ENCODE measurements at places on chromosomes 2 and 18.
A peak's percentile ranks its signal among the peaks of the same experiment; 100 is the strongest.

- no peak for DNase-seq
These were observed 22.2 kb downstream of the SOWAHC start for GRCh38 chr2:109636317-109636716.

DNA sequence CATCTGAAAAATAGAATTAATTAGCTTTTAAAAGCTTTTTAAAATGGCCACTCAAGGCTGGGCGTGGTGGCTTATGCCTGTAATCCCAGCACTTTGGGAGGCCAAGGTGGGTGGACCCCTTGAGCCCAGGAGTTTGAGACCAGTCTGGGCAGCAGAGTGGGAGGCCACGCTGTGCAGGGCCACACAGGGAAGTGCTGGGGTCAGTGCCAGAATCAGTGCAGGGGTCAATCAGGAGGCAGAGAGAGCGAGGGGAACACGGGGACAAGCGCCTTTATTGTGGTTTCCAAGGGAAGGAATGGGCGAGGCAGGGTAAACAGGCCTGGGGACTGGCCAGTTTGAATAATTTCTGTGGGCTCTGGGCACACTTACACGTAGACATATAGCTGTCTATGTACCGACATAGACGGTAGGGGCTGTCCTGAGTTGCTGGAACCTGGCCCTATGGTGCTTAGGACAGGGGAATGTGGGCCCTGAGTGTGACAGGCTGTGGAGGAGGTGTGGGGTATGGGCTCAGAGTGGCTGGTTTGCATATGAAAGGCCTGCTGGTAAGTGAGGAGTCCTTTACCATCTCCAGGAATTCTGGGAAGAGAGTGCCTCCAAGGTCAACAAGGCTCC, 42.9 kb downstream of the DYSF start:
- no peak for DNase-seq

- DNase-seq = no peak
These were observed 757.7 kb upstream of the ID2 start for GRCh38 chr2:7924023-7924762.

- no peak for DNase-seq
These were observed 729.4 kb downstream of the RNF144A start for GRCh38 chr2:7646661-7647060.

DNA sequence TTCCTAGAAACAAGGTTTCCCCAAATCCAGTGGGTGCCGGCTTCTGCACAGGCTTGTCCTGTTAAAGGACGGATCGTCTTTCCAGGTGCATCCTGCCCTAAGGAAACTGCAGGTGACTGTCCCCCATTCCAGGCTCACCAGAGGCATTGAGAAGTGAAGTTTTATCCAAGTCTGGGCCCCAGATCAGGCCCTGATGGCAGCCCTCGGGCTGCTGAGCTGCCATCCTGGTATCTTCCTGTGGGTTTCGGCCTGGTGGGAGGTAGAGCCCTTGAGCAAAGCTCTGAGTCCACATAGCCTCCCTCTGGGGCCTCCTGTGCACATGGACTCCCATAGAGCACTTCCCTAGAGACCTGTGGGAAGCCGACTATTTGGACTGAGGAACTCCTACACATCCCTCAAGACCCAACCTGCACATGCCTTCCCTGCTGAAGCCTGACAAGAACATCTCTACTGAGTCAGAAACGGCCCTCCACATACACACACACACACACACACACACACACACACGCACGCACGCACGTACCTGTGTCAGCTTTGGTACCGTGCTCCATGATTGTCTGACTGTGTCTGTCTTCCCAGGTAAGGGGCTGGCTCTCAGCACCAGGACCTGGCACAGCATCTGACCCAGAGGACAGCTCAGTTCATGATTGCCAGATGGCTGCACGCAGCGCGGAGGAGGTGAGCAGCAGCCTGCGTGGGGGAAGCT, 16.4 kb downstream of the TNS1 start:
- DNase-seq = no peak

DNA sequence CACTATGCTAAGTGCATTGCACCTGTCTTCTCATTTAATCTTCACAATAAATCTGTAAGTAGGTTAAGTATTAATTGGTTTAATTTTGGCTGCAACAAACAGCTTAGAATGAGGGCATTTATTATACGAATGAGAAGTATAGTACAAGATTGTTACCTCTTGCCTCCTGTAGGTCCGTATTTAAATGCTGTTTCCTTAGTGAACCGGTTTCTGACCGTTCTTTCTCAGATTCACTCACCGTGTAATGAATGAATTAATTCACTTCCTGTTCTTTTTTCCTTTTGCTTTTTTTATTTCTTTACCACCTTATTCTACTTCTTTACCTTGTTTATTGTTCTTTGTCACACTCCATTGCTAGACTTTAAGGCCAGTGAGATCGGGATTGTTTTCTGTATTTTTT, 153.8 kb upstream of the RASGRP3 start:
- DNase-seq = no peak

DNA sequence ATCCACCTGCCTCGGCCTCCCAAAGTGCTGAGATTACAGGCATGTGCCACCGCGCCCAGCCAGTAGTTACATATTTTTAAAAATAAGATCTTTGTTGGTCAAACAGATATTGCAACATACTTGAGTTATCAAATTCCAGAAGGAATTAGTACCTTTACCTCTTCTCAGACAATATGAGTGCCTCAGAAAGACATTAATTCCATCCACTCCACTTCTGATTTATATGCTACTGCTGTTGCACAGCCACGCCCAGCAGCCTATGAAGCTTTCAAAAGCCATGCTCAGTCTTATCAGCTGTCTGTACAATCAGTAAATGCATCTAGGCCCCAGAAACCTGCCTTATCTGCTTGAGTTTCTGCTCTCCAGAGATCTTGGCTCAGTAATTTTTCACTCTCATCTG, 47.8 kb downstream of the MEX3C start:
- no peak for DNase-seq

GRCh38 chr2:157359628-157360027, 34.0 kb upstream of the ERMN start:
- DNase-seq = no peak

DNA sequence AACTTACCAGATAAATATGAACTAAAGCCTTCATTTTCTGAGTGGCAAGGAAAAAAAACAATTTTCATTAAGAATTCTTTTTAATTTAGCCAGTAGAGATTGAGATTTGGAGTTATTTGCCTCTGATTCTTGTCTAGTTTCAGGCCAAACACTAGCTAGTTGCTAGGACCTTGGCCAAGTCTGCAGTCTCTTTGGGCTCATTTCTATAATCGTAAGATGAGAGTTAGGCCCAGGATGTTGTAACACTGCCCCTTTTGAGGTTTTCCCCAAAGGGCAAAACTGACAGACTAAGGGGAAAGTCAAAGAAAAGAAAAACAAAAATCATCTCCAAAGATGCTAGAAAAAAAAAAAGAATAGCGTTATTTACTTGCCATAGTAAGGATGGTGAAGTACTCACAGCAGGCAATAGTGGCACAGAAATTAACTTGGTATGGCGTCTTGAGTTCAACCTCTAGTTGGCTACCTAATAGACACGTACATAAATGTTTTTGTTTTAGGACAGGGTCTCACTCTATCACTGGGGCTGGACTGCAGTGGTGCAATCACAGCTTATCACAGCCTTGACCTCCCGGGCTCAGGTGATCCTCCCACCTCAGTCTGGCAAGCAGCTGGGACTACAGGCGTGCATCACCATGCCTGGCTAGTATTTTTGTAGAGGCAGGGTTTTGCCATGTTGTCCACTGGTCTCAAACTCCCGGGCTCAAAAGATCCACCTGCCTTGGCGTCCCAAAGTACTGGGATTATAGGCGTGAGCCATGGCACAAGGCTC, 23.0 kb upstream of the ADAM17 start:
- DNase-seq = peak; percentile 26

GRCh38 chr18:13543811-13544732, 182.3 kb downstream of the FAM210A start:
- peak; percentile 53 for DNase-seq

- DNase-seq = no peak
These were observed 108.8 kb downstream of the FARSB start for GRCh38 chr2:222547083-222547482.

DNA sequence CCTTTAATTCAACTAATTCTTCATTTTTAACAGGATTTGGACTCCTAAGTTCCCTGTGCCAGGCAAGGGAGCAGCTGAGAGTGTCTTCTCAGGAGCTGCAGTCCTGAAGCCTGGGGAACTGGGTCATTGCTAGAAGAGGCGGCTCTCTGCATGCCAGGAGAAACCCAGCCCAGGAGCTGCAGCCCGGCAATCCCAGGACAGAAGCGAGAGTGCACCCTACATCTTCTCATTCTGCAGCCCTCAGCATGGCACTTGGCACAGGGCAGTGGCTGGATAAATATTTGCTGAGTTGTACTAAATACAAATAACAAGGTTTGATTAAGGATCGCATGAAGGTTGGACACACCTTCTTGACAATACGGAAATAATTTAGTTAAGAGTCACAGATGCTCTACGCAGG, 244.9 kb upstream of the PXDN start:
- DNase-seq = no peak

DNA sequence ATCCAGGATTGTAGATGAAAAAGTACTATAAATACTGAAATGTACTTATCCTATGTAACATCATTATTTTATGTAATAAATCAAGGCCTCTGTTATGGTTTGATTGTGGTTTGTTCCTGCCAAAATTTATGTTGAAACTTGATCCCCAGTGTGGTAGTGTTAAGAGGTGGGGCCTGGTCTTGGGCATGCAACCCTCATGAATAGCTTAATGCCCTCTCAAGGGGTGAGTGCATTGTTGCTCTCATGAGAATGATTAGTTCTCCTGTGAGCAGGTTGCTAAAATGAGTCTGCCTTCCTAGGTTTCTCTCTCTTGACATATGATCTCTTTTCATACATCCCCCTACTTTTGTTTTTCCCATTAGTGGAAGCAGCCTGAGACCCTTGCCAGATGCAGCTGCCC, 915.4 kb downstream of the TSN start:
- DNase-seq = no peak

- DNase-seq = no peak
These were observed 351.7 kb upstream of the DCC start for GRCh38 chr18:51988277-51988676.

- DNase-seq = peak; percentile 92
These were observed at the start of gene MEIS1 for GRCh38 chr2:66434679-66435548. TSS of gene MEIS1 (plus strand) at chr2:66435125. CDS start at chr2:66435857, 732 bp downstream.

DNA sequence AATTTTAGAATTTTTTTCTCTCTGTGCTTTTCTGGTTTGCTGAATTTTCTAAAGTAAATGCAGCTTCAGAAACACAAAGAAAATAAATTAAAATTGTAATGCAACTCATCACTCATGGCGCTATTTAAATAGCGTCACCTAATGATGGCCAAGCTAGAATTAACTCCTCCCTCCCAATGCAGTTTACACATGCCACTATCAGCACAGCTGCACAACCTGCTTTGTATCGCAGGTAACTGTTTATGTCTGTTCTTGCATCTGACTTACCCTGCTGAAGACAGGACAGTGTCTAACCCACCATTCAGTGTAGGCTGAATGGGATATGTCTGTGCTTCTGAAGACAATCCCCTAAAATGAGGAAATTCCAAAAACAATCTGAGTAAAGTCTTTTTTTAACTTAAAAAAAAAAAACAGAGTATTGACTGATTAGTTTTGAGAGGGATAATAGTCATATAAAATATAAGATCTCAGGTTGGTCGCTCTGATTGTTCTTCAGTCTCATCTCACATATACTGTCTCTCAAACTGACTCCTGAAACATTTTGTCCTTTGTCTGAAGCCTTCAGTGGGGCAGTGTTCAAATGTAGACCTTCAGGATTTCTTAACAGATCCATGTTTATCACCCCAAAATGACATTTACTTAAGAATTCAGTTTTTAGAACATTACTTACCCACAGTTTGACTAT, 271.4 kb downstream of the ZEB2 start:
- DNase-seq = no peak

DNA sequence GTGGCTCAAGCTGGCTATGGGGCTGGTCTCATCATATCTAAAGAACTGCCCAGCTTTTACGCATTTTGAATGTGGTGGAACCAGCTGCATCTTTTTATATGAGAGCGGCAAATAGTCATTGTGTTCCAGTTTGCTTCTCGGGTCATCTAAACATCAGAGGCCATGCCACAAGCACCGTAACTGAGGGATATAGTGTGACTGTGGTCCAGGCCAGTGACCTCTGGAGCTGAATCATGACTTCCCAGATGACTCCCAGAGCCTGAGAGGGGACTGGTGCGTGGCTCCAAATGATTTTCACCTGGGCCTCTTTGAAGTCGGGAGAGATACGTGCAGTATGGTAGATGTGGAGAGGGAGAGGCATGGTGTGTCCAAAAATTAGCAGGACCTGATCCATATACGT, 271.0 kb downstream of the NEDD4L start:
- DNase-seq = no peak

DNA sequence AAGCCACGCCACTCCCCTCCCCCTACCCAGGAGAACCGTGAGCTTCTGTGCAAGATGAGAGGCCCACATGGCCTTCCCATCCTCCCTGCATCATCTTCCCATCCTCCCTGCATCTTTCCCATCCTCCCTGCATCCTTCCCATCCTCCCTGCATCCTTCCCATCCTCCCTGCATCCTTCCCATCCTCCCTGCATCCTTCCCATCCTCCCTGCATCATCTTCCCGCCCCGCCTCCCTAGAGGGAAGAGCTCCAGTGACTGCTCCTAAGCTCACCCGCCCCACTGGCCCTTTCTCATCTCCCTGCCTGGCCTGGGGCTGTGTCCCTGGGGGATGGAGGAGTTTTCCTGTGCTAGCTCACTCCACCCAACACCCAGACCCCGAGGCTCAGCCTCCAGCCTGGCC, 93.3 kb upstream of the ASAP2 start:
- DNase-seq = no peak

DNA sequence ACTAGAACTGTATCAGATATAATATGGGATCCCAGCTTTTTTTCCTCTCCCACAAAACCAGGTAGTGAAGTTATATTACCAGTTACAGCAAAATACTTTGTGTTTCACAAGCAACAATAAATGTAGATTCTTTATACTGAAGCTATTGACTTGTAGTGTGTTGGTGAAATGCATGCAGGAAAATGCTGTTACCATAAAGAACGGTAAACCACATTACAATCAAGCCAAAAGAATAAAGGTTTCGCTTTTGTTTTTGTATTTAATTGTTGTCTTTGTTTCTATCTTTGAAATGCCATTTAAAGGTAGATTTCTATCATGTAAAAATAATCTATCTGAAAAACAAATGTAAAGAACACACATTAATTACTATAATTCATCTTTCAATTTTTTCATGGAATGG, 77.7 kb upstream of the CSRNP3 start:
- DNase-seq = no peak

- DNase-seq = peak; percentile 32
These were observed 63.4 kb downstream of the EMX1 start for GRCh38 chr2:72980535-72981217.

- DNase-seq = no peak
These were observed 38.7 kb downstream of the DDX1 start for GRCh38 chr2:15630121-15630977.

- DNase-seq = no peak
These were observed 25.5 kb downstream of the CYRIA start for GRCh38 chr2:16640001-16640700.

DNA sequence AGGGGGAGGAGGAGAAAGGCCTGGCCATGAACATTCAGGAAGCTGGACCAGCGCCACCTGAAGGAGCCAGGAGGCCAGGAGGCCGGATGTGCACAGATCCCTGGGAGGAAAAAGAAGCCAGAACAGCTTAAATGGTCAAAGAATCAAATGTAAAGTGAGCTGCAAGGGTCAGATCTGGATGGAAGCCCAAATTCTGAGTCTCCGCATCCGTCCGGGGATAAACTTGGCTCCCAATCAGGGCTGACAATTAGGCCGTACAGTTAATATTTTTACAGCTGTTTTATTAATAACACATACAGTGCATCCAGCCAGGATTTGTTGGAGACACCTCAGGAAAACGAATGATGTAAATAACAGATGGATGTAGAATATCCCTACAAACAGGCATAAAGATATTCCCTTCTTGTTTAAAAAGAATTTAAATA, 495.1 kb upstream of the TCF4 start:
- no peak for DNase-seq
